ENCODE measurements at places on chromosomes 7 and 10.
A peak's percentile ranks its signal among the peaks of the same experiment; 100 is the strongest.

DNA sequence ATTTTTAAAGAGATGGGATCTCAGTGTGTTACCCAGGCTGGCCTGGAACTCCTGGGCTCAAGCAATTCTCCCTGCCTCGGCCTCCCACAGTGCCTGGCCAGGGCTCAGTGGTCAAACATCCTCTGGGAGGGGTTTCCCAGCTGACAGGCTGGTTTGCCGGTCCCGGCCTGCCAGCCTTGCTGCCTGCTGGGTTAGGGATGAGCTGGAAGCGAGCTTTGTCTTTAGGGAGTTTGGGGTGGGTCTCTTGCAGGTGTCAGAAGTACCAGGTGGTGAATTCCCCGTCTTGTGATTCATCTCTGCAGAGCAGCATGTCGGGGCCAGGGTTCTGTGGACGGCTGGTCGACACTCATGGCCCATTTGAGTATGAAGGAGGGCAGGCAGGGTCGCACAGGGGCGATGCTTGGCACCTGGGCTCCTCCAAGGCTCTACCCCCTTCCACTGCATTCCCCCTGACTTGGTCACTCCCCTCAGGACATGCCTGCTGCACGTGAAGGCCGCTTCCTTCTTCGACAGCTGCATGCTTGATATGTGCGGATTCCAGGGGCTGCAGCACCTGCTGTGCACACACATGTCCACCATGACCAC lies 30.3 kb downstream of the ZAN start:
- DNase-seq: no peak

- DNase-seq: no peak
Measured at GRCh38 chr10:48600645-48601505, 4.0 kb downstream of the ARHGAP22 start.

GRCh38 chr10:24822590-24822989 lies 98.9 kb upstream of the ARHGAP21 start:
- no peak for DNase-seq

DNA sequence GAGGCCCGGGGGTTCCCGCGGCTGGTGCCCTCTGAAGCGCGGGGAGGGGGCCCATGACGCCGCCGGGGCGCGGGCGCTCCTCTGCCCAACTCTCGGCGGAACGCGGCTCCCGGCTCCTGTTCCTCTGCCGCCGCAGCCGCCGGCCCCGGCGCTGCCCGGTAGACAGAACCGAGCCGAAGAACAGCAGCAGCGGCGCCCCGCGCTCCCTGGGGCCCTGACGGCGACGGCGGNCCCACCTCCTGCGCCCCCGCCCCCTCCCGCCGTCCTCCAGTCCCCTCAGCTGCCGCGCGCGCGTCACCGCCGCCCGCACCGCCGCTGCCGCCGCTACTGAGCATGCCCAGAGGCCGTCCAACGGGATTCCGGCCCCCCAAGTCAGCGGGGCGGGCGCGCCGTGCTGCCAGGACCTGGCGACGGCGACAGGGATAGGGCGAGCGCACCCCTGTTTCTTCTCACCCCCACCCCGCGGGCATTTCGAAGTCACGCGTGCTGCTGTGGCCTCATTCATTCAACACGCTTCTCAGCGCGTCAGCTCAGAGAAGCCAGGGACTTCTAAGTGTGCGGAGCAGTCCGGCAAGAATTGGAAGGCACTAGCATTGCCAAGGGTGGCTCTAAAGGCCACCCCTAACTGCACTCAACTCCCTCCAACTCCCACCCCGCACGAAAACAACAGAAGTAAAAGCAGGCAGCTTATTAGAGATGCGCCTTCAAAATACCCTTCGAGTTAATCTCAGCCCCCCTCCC lies at the start of gene IPMK:
Gene IPMK (minus strand): TSS at position 182 of the 741 bp plus-strand sequence. CDS start 283 bp downstream, outside the sequence.
- peak; percentile 88 for DNase-seq

- no peak for DNase-seq
Measured at GRCh38 chr7:122269241-122269640, 35.3 kb downstream of the FEZF1 start.

DNA sequence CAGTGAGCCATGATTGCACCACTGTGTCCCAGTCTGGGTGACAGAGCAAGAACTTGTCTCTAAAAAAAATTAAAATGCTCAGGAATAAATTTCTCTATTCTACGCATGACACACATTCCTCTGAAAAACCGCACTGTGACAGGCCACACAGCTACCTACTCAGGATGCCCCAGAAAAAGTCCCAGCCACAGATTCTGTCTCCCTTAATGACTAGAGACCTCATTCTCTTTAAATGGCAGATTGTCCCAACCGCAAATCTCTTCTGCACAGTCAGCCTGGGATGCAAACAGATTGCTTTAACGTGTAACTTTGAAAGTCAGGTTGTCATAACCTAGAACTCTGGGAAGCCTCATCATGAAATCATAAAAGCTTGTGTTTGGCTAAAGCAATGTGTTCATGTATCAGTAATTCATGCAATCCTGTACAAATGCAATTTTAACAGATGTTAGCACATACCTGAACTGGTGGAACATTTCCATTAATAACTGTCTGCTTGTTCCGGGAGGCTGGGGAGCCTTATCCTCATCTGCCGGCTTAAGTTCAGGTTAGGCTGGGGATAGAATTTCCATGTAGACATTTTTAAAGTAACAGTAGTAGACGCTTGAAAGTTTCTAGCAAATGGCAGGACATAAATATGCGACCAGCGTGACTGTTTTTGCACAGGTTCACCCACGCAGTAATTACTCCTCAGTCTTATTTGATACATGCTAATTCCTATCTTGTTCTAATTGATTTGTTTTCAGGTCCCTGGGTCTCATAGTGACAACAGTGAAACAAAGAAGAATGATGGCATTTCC lies 26.2 kb upstream of the MSRB2 start:
- no peak for DNase-seq

DNA sequence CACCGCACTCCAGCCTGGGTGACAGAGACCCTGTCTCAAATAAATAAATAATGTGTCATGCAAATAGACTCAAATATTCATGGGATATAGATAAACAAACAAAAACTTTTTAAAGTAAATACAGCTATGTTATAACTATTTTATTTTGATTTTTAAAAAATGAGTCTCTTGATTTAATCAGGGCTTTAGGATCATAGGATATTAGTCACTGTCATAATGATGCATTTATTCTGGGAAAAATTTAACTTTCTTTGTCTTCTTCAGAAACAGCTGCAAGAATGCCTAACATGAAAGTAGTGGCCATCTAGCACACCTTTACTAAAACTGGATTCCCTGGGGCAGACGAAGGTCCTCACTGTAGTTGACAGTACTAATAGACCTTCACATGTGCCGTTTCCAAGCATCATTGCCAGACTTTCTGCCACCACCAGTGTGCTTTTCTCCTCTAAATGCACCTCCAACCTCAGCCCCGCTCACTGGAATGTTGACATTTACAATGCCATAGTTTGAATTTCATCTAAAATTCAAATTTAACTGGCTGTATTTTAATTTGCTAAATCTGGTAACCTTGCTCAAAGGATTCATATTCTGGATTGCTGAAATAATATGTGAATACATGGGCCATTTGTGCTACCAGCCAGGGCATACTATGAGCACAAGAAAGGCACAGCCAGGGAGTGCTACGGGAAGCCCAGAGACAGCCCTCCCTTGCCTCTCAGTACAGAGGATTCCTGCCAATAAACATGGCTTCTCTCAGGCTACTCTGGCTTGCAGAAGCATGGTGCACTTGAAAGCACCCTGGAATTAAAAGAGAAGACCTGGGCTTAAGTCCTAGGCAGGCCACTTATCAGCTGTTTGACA lies 63.4 kb upstream of the ADO start:
- no peak for DNase-seq

GRCh38 chr7:15802425-15802824 lies 115.9 kb upstream of the MEOX2 start:
- DNase-seq: no peak

- DNase-seq: peak; percentile 77
Measured at GRCh38 chr7:70595755-70596597, 536.0 kb upstream of the GALNT17 start.

DNA sequence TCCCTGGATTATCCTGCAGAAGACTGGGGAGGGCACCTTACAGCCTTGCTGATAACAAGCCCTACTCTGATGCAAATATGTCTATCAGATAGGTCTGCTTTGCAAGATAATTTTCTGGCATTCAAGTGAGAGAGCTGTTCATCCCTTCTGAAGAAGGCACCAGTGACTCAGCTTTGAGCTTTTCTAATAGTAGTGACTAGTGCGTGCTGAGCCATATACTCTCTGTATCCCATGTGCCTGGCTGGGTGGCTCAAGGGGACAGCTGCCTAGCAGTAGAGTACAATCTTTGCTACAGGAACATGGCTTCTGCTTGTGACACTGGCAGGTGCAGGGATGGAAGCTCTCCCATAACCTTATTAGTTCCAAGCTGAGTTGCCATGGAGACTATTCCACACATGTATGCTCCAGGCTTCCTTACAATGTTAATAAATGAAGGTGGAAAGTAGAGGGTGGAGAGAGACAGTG lies 35.0 kb upstream of the ABCB4 start:
- peak; percentile 21 for DNase-seq

DNA sequence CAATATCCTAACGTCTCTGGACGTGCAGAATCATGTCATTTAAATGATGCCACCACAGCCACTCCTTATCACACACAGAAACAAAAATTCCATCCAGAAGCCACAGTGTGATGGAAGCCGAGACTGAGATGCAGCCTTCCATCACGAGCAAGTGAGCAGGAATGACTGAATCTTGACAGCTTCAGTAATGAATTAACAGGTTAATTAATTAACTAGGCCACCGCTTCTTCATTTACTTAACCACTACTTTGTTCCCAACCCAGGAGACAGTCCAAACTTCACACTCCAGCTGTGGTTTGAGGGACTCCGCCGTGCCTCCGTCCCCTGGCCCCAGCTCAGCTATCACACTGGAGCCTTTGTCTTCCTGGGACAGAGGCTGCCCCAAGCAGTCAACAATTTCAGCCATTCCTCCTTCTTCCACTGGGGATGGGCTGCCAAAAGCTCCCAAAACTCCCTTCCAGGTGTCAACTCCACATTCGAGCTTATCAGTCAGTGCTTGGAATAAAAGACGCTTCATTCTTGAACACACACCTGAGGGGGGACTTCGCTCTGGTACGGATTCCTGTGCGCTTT lies 65.9 kb downstream of the FGFR2 start:
- no peak for DNase-seq

GRCh38 chr10:101614663-101615524 lies 26.8 kb downstream of the DPCD start:
- DNase-seq: no peak

DNA sequence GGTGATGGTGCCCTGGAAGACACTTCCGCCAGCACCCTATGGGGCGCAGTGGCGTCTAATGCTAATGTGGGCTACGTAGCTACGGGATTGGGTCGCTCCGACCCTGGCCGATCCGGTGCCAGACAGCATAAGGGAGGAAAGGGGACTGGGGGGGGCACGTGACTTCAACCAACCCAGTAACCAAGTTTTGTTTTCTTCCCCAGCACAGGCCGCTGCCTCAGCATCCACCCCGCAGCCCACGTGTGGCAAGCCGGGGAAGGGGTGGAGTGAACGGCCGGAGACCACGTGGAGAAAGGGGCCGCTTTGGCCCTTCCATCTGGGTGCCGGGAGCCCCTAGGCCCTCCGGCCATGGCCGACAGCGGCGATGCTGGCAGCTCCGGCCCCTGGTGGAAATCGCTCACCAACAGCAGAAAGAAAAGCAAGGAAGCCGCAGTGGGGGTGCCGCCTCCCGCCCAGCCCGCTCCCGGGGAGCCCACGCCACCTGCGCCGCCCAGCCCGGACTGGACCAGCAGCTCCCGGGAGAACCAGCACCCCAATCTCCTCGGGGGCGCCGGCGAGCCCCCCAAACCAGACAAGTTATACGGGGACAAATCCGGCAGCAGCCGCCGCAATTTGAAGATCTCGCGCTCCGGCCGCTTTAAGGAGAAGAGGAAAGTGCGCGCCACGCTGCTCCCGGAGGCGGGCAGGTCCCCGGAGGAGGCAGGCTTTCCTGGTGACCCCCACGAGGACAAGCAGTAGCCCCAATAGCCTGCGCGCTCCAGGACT lies 2.5 kb downstream of the PRR15 start:
- no peak for DNase-seq

DNA sequence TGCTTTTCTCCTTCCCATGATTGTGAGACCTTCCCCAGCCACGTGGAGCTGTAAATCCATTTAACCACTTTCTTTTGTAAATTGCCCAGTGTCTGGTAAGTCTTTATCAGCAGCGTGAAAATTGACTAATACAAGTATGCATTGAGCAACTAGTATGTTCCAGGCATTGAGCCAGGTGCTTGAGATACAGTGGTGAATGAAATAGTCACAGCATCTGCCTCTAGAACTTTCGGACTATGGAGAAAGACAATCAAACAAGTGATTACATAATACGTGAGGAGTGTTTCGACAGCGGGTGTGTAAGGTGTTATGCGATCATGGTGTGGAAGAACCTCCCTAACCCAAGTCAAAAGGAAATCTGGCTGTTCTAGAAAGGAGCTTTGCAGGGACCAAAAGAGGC lies 21.6 kb upstream of the NUP205 start:
- no peak for DNase-seq

DNA sequence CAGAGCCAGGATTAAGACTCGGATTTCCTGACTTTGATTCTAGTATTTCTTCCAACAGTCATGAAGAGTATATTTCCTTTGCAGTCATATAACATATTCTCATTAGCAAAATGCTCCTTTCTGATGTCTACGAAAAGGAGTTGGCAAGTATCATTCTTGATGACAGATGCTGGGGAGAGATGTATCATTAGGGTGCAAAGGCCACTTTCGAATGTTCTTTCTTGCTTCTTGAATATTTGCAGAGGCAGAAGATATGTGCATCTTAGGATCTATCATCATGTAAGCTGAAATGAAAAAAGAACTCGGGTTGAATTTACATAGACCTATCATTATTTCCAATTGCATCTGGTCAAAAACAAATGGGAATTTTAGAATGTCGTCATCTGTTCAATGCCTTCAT lies 294.4 kb downstream of the BAMBI start:
- DNase-seq: no peak

DNA sequence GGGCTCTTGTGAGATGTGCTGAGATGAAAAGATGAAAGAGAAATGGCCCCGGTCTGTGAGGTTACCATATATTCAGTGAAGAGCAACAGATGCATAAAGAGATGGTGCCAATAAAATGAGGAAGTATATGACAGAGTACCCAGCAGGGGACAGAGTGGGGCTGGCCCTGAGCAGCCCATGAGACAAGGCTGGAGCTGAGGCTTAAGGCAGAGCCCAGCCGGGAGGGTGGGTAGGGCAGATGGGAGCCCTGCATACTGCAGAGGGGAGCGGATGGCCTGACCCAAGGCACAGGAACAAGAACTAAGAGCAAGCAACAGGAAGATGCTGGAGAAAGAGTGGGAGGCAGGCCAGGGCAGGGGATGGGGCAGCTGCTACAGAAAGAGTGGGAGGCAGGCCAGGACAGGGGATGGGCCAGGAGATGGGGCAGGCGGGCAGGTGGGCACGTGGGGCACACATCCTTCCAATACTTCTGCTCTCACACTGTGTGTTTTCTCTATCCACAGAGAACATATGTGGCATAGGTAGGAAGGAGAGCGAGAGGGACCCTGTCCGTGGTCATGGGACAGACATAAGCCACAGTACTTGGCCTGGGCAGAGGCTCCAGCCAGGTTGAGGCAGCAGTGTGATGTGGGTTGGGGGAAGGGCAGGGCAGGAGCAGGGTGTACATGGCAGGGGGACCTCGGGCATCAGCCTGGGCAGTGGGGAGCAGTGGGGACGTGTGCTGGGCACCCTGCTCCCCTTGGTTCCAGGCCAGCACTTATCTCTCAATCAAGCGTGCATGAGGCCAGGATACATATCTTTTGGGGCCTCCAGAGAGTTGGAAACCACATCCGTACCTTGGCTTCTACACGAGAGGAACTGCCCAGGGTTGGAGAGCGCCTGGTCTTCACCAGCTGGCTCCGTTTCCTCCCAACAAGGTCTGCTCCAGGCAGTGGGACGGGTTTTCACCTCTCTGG lies 91.6 kb upstream of the IKZF1 start:
- DNase-seq: no peak
